ENCODE measurements at places on chromosomes 12 and 14.

- no peak for DNase-seq
Measured at GRCh38 chr14:74702293-74702692, 10.6 kb downstream of the AREL1 start.

DNA sequence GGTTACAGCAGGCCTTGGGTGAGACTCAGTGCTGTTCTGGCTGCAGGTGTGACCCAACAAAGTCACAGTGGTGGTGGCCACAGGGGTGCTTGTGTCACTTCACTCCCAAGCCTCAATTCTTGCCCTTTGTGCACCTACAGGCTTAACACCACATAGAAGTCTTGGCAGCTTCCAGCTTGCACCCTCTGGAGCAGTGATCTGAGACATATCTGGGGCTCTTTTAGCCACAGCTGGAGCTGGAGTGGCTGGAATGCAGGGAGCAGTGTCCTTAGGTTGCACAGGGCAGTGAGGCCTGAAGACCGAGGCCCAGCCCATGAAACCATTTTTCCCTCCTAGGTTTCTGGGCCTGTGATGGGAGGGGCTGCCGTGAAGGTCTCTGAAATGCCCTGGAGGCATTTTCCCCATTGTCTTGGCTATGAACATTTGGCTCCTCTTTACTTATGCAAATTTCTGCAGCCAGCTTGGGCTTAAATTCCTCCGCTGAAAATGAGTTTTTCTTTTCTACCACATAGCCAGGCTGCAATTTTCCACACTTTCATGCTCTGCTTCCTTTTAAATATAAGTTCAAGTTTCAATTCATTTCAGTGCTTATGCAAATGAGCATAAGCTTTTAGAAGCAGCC is 37.7 kb downstream of the ADAM21 start:
- DNase-seq: no peak

- no peak for DNase-seq
Measured at GRCh38 chr12:92968176-92968813, 39.2 kb upstream of the EEA1 start.

- DNase-seq: no peak
Measured at GRCh38 chr12:131222329-131223139, 268.8 kb downstream of the ADGRD1 start.

GRCh38 chr12:12721176-12721751 is 4.1 kb downstream of the CDKN1B start:
- DNase-seq: no peak

DNA sequence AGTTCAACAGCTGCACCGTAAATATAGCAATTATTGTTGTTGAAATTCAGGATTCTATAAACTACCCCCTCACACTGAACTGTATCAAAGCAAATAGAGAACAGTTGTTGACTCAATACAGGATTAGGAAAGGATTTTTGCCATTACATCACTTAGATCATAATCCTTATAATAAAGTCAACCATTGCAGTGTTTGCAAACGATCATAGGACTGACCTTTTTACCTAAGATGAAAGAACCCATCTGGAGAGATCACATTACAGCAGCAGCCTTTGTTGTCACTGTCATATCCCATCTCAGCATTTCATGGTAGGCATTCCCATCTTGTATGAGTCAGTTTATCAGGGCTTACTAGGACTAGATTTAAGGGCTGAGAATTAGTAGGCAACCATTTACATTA is 96.1 kb downstream of the IPO8 start:
- DNase-seq: no peak

GRCh38 chr12:115648463-115648862 is 629.0 kb downstream of the MED13L start:
- no peak for DNase-seq

DNA sequence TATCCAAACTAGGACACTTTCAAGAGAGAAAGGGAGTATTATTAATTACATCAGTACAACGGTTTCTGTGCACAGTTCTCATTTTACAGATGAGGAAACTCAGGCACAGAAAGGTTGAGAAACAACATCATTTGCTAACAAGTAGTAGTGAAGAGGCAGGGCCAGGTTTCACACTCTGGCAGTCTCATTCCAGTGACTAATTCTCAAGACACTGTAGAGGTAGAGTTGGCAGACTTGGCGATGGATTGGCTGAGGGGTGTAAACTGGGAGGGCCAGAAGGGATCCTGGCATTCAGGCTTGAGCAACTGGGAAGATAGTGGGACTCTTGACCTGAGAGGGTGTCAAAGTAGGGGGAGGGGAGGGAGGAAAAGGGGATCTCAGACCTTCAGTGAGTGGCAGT is 73.8 kb upstream of the BDKRB2 start:
- DNase-seq: no peak

- no peak for DNase-seq
Measured at GRCh38 chr14:20143911-20144310, 5.3 kb downstream of the OR4N5 start.

DNA sequence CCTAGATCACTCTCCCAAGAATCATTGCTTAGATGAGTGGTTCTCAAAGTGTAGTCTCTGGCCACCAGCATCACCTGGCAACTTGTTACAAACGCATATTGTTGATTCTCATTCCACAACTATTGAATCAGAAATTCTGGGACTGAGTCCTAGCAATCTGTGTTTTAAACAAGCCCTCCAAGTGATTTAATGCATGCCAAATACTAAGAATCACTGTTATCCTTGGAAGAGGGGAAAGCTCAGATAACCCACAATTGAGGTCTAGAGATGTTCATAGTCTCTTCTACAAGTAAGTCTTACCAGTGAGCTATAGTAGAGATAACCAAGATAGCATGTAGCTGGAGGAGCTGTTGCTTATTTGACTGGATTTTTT is 666.6 kb downstream of the DIO2 start:
- no peak for DNase-seq
